Hippocampal formation (tissue), 2 donors: ENCODE measurements at places on chromosomes 1 and 21.

GRCh38 chr1:244861683-244862082 is 2.7 kb downstream of the HNRNPU start:
- DNase-seq, result no peak

DNA sequence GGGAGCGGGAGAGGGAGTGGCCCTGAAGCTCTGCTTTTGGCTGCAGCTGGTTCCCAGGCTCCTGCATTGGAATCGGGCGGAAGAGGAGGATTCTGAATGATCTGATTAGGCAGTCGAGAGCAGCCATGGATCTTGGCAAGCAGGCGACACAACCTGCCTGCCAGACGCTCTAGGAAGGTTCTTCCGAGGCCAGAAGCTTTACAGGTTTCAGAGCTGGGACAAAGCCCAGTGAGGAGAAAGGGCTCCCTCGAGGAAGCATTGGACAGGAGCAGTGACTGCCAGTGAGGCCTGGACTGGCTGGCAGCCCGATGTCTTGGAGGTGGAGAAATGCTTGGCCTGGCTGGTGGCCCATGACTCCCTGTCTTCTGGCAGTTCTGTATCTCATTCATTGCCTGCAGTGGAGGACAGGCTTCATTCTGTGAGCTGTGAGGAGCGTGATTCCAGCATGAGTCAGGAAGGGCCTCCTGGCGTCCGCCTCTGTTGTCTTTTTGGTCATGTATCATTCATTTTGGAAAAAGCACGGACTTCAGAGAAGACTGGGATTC is 132.7 kb upstream of the IPO9 start:
- peak; percentile 68 for DNase-seq

- no peak for DNase-seq
Observed at GRCh38 chr1:85438353-85438752, 26.6 kb downstream of the DDAH1 start.

GRCh38 chr1:84583648-84584047 is 9.4 kb upstream of the CTBS start:
- no peak for DNase-seq

DNA sequence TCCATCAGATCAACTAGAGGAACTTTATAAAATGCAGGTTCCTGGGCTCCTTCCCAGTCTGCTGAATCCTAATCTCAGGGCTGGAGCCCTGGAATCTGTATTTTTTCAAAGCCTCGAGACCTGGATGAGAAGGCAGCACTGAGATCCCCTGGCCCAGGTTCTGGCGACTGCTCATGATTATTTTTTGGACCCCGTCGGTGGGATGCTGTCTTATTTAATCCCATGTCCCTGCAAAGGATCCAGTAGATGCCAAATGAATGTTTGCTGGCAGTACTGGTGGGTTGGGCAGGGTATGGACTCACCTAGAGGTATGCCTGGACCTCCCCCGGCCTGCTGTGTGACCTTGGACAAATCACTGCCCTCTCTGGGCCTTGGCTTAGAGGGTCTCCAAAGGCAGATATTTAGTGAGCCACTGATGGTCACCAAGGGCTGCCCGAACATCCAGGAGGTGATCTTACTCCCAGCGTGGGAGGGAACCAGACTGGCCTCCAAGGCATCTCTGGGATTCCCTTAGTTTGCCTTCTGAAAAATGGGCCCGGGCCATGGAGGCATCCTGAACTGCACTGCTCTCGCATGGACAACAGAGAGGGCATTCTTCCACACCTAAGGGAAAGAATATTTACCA is 91.6 kb upstream of the RUNX3 start:
- no peak for DNase-seq

DNA sequence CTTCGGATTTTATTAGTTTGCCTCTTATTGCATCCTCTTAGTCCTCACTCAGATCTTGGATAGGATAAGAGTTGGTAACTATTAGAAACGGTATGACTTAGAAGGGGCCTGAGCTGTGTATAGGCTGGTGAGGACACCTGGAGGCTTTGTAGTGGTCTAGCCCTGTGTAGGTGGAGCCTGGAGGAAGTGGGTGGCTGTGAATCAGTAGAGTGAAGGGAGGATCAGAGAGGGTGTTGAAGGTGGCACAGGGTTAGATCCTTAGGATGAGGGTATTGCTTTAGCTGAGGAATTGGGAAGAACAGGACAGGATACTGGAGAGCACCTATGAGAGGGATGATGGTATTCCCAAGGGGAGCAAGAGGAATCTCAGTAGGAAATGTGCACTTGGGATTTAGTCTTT is 5.7 kb downstream of the VANGL1 start:
- DNase-seq, result no peak

GRCh38 chr1:25797939-25798338 is 2.1 kb upstream of the SELENON start:
- DNase-seq, result no peak
